Suprapubic skin (tissue), 4 donors: ENCODE measurements at places on chromosomes 5 and 9. TPM values are rescaled to one million over a fixed set of nuclear protein-coding genes. Genes with fewer than 3 reads are reported as not detected.

GRM6 gene
- not detected for total RNA-seq

KCTD16 gene
- total RNA-seq, result not detected

QSOX2 gene
- total RNA-seq, result 15.8 TPM

GMCL2 gene
- not detected for total RNA-seq

SOX30 gene
- not detected for total RNA-seq

AQP7 gene
- 66.5 TPM for total RNA-seq

NR5A1 gene
- not detected for total RNA-seq

C9orf50 gene
- not detected for total RNA-seq

THBS4 gene
- 2.8 TPM for total RNA-seq

TUT7 gene
- 78.6 TPM for total RNA-seq

ROR2 gene
- total RNA-seq, result 4.0 TPM

MGAT4B gene
- total RNA-seq, result 74.5 TPM

SLC6A18 gene
- total RNA-seq, result not detected

RGMB gene
- total RNA-seq, result 70.4 TPM

- H3K4me3 ChIP-seq, result no peak overlapping the region
- H3K4me1 ChIP-seq, result peaks cover 25% of the 10 kb centered on the region
- H3K27me3 ChIP-seq, result no peaks in the 10 kb centered on the region
- no peaks in the 10 kb centered on the region for H3K36me3 ChIP-seq
- DNase-seq, result no peak
These were observed 180.4 kb downstream of the GAS1 start for GRCh38 chr9:86766912-86767311.

DNA sequence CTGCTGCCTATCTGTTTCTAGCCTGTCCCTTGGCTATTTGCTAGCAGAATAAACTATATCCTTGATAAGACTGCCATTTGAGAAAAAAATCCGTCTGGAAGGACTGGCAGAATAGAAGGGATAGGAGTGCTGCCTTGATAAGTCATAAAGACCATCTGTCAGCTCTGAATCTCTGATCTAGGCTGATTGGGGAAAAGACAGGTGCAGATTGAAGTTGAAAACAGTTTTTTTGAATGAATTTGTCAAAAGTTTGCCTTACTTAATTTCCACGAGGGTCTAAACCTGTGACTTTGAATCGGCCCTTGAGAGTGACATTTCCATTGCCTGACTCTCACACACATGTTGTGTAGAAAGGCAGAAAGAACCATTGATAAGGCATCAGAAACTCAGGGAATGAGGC lies 218.6 kb downstream of the MAN2A1 start:
- H3K36me3 ChIP-seq, result no peaks in the 10 kb centered on the region
- H3K27ac ChIP-seq, result no peak overlapping the region
- H3K27me3 ChIP-seq, result no peaks in the 10 kb centered on the region
- H3K4me1 ChIP-seq, result no peaks in the 10 kb centered on the region

DNA sequence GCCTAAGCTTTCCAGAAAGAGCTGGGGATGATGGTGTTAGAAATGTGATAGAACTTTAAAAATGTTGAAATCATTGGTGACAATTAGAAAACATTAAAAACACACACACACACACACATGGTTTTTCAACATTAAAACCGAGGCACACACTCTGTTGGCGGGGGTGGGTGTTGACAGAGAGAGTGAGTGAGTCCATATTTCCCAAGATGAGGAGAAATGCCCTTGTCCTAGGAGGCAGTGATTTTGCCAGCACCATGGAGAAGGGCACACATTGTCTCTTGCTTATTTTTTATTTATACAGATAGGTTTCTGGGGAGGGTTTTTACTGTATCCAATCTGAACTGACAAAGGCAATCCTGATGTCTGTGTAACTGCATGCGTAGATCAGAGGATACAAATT lies 152.5 kb downstream of the INSYN2B start:
- no peak overlapping the region for H3K27ac ChIP-seq
- H3K27me3 ChIP-seq, result no peaks in the 10 kb centered on the region
- H3K36me3 ChIP-seq, result no peaks in the 10 kb centered on the region
- H3K4me1 ChIP-seq, result no peaks in the 10 kb centered on the region
- DNase-seq, result no peak
- H3K4me3 ChIP-seq, result no peak overlapping the region

GRCh38 chr9:76817489-76817888 lies 53.3 kb downstream of the PCA3 start:
- peaks cover 12% of the 10 kb centered on the region for H3K4me1 ChIP-seq
- H3K36me3 ChIP-seq, result no peaks in the 10 kb centered on the region
- no peak overlapping the region for H3K4me3 ChIP-seq
- H3K27ac ChIP-seq, result peak overlapping the region; percentile 32

GRCh38 chr5:115767424-115767823 lies 49.0 kb downstream of the CDO1 start:
- H3K27me3 ChIP-seq, result no peaks in the 10 kb centered on the region
- no peak overlapping the region for H3K27ac ChIP-seq
- no peaks in the 10 kb centered on the region for H3K36me3 ChIP-seq
- H3K4me1 ChIP-seq, result no peaks in the 10 kb centered on the region
- no peak for DNase-seq

DNA sequence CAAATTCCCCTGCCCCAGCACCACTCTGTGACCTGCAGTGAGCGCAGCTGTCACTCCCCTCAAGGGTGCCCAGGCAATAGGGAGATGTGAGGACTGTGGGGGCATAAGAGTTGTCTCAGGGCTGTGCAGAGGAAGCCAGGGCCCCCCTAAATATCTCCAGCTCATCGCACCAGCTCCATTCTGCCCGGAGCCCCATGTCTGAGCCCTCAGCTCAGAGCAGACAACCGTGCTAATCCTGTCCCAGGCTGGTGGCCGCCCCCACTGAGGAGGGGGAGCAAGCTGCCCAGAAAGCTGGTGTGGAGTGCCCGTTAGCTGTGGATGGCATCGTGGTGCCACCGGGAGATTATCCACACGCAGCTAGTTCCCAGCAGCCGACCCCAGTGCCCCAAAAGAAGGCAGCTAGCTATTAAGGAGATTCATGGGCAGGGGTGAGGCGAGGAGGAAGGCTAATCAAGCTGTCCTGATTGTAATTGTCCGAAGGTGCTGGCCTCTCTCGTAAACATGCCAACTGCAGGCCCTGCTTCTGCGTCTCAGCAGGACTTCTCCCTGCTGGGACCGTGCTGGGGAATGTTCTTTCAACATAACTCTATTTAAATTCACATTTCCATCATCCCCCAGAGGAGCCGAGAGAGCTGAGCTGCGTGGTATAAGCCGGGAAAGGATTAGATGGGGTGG lies 17.0 kb upstream of the FIBCD1 start:
- no peak for DNase-seq
- H3K4me3 ChIP-seq, result no peak overlapping the region
- peaks cover 28% of the 10 kb centered on the region for H3K27me3 ChIP-seq
- no peaks in the 10 kb centered on the region for H3K36me3 ChIP-seq
- H3K4me1 ChIP-seq, result no peaks in the 10 kb centered on the region
- no peak overlapping the region for H3K27ac ChIP-seq

GRCh38 chr9:20002011-20002410 lies 213.2 kb upstream of the SLC24A2 start:
- H3K4me1 ChIP-seq, result no peaks in the 10 kb centered on the region
- H3K4me3 ChIP-seq, result no peak overlapping the region
- DNase-seq, result no peak
- H3K27ac ChIP-seq, result no peak overlapping the region
- no peaks in the 10 kb centered on the region for H3K36me3 ChIP-seq

DNA sequence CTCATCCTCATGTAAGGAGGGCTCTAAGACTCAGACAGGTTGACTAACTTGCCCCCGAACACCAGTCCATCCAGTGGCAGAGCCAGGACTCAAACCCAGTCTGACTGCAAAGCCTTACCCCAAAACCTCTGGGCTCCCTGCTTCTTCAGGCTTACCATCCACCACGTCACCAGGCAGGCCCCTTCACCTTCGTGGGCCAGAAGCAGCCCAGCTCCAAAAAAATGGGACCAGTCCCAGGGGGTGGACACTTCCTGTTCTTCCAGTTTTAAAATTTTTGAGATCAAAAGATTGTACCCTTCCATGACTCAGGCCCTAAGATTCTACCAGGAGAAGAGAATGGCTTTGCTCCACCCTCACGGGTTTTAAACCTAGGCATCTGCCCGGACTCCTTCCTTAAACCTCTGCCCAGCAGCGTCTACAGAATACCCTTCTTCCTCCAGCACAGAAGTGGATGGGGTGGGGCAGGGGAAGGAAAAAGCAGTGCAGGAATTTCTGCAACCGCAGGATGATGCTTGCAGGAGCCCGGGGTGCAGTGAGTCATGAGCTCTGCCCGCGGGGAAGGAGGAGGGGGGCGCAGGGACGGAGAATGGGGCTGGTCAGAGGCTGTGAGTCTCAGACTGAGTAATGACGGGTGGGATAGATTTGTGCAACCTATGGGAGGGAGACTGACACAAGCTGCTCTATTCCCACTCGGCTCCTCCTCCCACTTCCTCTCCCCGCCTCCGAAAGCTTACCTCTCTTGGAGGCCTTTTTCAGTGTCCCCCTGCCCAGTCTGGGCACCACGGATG lies 50.4 kb upstream of the STXBP1 start:
- H3K4me3 ChIP-seq, result no peak overlapping the region
- H3K36me3 ChIP-seq, result peaks cover 7% of the 10 kb centered on the region
- peak; percentile 95 for DNase-seq
- peak overlapping the region; percentile 82 for H3K27ac ChIP-seq

- H3K27ac ChIP-seq, result no peak overlapping the region
- H3K27me3 ChIP-seq, result no peaks in the 10 kb centered on the region
These were observed 237.1 kb downstream of the RFX3 start for GRCh38 chr9:3288686-3289085.

- H3K4me1 ChIP-seq, result peaks cover 15% of the 10 kb centered on the region
- no peaks in the 10 kb centered on the region for H3K36me3 ChIP-seq
- H3K27ac ChIP-seq, result no peak overlapping the region
- no peak overlapping the region for H3K4me3 ChIP-seq
These were observed 6.1 kb downstream of the BASP1 start for GRCh38 chr5:17223367-17224185.

DNA sequence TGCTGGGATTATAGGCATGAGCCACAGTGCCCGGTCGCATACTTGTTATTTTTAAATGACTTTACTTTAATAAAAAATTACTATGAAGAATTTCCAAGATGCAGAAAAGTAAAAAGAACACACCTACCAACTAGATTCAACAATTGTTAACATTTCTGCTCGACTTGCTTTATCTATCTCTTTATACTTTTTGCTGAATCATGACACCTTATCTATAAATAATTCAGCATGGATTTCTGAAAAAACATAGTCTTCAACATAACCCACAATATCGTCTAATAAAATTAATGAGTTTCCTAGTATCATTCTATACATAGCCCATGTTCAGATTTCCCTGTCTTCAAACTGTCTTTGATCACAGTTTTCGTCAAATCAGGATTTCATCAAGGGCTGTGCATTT lies 25.9 kb downstream of the HMCN2 start:
- no peak overlapping the region for H3K4me3 ChIP-seq
- peak overlapping the region; percentile 44 for H3K27ac ChIP-seq
- H3K4me1 ChIP-seq, result peaks cover 23% of the 10 kb centered on the region
- no peaks in the 10 kb centered on the region for H3K36me3 ChIP-seq

- H3K4me3 ChIP-seq, result no peak overlapping the region
- H3K27me3 ChIP-seq, result no peaks in the 10 kb centered on the region
- peaks cover 46% of the 10 kb centered on the region for H3K4me1 ChIP-seq
- H3K27ac ChIP-seq, result no peak overlapping the region
- no peaks in the 10 kb centered on the region for H3K36me3 ChIP-seq
These were observed 11.3 kb downstream of the AFAP1L1 start for GRCh38 chr5:149282966-149283332.

GRCh38 chr9:127905004-127905728 lies 5.8 kb upstream of the ST6GALNAC6 start:
- H3K36me3 ChIP-seq, result peaks cover 3% of the 10 kb centered on the region
- H3K27ac ChIP-seq, result peak overlapping the region; percentile 81
- no peaks in the 10 kb centered on the region for H3K27me3 ChIP-seq
- peak overlapping the region; percentile 19 for H3K4me3 ChIP-seq

DNA sequence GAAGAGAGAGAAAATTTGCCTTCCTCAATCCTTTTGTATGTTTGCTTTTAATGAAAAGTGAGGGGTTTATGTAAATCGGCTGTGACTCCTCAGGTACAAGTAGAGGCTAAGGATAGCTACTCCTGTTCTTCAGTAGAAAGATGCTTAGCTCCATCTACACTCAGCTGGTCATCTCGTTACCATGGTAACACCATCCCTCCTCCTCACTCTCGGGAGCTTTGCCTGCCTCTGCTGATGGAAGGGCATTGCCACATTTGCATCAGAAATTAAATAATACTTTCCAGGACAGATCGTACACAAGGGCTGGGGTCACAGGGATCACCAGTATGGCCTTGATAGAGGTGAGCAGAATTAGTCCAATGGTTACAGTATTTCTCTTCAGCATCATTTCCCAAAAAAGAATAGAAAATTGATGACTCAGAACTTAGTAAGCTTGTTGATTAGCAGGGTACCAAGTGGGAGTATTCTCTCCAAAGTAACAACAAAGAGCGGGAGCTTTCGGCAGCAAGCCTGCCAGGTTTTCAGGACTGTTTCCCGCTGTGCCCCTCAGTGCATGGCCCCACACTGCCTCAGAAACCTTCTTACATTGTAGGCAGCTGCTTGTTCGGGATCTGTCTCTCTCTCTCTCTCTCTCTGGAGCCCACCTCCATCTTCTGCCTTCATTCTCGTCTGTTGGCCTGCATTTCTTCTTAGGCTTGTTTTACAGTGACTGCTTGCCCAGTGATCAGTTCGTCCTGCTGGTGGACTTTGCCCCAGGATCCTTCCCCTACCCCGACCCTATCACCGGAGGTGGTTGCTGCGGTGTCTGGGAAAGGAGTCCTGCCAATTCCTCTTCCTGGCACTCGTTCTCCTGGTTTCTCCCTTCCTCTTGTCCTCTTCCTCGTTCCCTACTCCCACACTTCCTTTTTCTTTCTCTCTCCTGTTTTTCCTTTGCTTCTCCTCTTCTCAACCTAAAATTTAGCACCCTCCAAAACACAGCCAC lies 51.9 kb upstream of the SNAPC3 start:
- H3K4me1 ChIP-seq, result no peaks in the 10 kb centered on the region
- no peak overlapping the region for H3K27ac ChIP-seq
- H3K4me3 ChIP-seq, result no peak overlapping the region
- H3K36me3 ChIP-seq, result no peaks in the 10 kb centered on the region
- peaks cover 2% of the 10 kb centered on the region for H3K27me3 ChIP-seq

- no peaks in the 10 kb centered on the region for H3K36me3 ChIP-seq
- no peaks in the 10 kb centered on the region for H3K4me1 ChIP-seq
- no peaks in the 10 kb centered on the region for H3K27me3 ChIP-seq
- no peak for DNase-seq
- H3K4me3 ChIP-seq, result no peak overlapping the region
- H3K27ac ChIP-seq, result no peak overlapping the region
These were observed 85.7 kb upstream of the NTRK2 start for GRCh38 chr9:84583866-84584265.

DNA sequence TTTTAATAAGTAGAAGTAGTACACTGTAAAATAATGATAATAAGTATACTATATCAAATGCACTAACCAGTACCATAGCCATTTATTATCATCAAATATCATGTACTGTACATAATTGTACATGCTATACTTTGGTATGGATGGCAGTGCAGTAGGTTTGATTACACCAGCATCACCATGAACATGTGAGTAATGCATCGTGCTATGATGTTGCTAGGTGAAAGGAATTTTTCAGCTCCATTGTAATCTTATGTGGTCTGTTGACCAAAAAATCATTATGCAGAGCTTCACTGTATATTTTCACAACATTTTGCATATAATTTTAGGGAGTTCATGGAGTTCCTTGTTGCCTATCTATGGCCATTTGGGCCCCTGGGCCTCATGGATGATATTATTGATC lies 72.2 kb upstream of the HMHB1 start:
- H3K4me3 ChIP-seq, result no peak overlapping the region
- H3K27ac ChIP-seq, result no peak overlapping the region
- H3K36me3 ChIP-seq, result no peaks in the 10 kb centered on the region
- H3K4me1 ChIP-seq, result no peaks in the 10 kb centered on the region

- H3K36me3 ChIP-seq, result no peaks in the 10 kb centered on the region
- H3K4me3 ChIP-seq, result no peak overlapping the region
- no peak overlapping the region for H3K27ac ChIP-seq
- H3K27me3 ChIP-seq, result no peaks in the 10 kb centered on the region
- DNase-seq, result no peak
These were observed 190.4 kb upstream of the GAS1 start for GRCh38 chr9:87137718-87138117.
